ENCODE measurements at places on chromosomes 2 and 18.

DNA sequence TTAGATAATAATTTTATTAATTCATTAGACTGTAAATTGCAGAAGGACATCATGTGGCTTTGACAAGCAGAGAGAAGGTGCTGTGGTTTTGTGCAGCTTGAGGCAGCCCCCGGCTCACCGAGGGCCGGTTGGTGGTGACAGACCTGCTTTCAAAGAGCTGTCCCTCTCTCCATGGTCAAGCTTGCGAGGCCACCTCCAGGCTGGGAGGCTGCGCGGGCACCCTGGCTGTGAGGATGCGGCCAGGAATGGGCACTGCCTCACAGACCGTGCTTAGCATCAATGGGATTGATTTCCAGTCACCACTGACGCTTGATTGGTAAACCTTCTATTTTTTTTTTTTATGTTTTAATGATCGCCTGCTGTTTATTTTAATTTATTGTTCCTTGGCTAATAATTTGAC lies 690.9 kb downstream of the GALR1 start:
- DNase-seq = no peak

- no peak for DNase-seq
Observed at GRCh38 chr18:59918320-59918755, 18.5 kb downstream of the PMAIP1 start.

DNA sequence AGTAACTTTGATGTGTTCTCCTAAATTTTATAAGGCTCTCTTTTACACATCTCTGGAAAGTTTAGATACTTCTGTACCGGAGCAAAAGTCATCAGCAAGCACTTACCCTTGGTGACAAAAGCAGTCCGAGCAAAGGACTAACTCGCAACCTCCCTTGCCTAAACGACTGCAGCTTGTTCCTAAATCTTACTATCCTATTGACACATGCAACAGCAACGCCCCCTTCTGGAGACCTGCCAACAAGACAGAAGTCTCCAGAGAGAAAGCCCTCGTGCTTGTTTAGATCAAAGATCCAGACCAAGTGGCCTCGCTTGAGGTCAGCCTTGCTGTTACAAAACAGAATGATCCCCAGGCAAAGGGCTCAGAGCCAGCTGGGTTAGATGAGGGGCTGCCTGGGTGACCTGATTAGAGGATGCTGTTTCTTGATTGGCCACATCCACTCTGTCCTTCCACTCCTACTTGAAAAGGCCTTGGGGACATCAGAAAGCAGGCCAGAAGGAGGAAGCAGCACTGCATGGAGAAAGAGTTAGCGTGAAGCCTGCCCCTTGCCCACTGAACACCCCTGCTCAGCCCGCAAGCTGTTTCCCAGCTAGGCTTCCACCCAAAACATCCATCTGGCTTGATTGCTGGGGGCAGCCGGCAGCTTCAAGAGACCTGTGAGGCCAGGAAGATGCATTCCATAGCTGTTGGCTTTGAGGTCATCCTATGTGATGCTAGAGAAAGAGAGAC lies 94.3 kb downstream of the HNRNPLL start:
- peak; percentile 39 for DNase-seq

GRCh38 chr2:219658196-219658846 lies 30.9 kb downstream of the SLC4A3 start:
- DNase-seq = no peak

GRCh38 chr18:1047406-1047805 lies 142.7 kb downstream of the ADCYAP1 start:
- DNase-seq = no peak

DNA sequence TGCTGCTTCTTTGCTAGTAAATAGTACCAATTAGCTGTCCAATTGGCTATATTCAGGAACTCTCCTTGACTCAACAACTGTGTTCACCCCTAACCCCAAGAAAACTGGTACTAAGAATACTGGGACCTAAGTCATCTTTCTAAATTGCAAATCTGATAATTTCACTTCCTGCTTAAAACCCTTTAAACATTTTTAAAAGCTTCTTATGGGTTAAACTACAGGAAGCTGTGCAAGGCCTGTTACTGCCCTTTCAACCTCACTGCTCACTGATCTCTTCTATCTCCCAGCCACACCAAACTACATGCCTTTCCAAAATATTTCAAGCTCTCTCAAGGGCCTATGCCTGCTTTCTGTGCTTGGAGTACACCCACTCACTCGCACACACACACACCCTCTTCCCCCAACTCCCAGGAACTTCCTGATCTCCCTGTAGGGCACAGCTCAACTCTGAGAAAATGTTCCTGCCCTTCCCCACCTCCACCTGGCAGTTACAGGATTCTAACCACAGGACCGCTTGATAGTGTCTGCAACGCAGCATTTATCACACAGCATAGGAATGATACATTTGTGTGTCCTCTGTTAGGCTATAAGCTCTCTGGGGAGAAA lies 6.7 kb downstream of the LMAN1 start:
- no peak for DNase-seq

GRCh38 chr2:215171151-215171550 lies 32.7 kb upstream of the ABCA12 start:
- no peak for DNase-seq

DNA sequence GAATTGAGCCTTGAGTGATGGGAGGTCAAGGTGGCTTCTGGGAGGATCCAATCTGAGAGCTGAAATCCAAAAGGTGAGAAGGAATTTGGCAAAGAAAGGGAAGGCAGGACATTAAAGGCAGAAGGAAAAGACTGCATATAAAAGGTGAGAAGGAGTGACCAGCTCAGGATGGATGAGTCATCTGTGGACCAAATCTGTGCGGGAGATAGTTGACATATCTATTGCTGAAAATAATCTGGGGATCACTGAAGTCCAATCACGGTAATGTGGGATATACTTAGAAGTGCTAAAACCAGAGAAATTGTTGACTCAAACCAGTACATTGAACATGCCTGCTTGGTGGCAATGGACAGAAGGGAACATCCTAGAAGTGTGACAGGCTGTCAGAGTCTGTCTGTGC lies 8.0 kb upstream of the PTPN4 start:
- no peak for DNase-seq

DNA sequence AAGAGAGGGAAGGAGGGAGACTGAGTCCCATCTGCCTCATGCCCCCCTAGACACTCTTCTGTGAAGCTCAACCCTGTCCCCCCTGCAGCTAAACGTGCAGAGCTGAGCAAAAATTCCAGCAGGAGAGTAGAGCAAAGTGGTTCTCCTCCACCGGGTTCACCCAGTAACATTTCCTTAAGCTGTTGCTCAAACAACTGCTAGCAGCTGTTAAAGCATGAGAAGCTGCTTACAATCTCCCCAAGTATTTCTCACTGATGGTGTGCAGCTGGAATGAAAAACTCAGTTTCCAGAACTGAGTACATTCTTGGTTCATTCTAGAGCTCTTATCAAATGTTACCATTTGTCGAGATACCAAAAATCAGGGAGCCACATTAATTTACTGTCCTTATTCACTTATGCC lies 92.3 kb downstream of the STK39 start:
- no peak for DNase-seq

Measured in NK-92 treated with Interleukin-12 subunit alpha and Interleukin-12 subunit beta, amount 100 ng/mL, for 24 hours (cell line).